ENCODE measurements at places on chromosomes 7 and 10.

- DNase-seq: no peak
Observed at GRCh38 chr7:73847941-73848723, 5.8 kb upstream of the METTL27 start.

GRCh38 chr10:59750155-59750945 is 2.9 kb downstream of the MRLN start:
- DNase-seq: no peak

- DNase-seq: no peak
Observed at GRCh38 chr7:10412422-10413019, 561.2 kb upstream of the PHF14 start.

DNA sequence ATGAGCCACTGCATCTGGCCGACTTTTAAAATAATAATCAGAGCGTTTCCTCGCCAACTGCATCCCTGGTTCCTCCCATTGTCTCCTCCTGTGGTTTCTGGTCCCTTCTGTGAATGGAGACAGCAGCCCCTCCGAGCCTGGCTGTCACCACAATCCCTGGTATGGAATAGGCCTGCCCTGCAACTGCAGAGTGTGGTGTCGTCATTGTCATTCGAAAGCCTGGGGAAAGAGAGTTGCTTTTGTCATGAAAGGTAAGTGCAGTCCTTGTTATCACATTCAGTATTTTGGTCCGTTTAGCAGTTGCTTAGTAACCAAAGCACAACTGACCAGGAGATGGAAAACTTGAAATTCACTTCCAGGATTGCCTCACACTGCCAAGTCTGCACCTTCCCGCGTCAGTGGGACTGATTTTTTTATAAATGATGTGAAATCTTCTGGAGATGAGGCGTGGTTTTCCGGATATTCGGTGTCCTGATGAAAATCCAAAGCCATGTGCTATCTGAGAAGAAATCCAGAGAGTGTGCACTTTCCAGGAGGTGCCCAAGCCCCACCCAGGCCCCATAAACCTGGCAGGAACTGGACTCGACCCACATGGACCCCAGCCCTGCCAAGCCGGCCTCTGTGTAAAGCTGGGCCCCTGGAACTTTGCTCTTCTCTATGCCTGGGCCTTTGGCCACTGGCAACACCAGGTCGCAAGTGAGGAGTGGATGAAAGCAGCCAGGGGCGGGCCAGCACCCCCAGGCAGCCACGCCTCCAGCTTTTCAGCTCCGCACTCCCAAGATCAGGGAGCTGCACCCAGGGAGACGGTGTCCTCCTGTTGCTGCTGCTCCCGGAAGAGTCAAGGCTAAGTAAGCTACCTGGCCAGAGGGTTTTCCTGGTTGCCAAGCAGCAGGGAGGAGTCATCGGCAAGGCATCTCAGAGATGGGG is 133.7 kb upstream of the SH2B2 start:
- DNase-seq: no peak

- DNase-seq: no peak
Observed at GRCh38 chr7:139183878-139184338, 47.1 kb upstream of the UBN2 start.

DNA sequence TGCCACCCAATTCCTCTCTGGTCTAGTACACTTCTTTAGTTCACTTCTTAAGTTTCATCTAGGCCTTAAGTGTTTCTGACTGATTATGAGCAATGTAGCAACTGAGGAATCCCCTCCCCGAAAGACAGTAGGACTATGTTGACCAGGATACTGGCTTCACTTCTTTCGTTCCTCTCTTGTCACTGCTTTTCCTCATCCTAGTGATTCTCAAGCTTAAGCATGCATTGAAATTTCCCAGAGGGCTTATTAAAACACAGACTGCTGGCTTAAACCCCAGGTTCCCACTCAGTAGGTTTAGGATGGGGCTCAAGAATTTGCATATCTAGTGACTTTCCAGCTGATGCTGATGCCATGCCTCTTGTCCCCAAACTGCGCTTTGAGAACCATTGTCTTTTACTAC is 164.6 kb upstream of the WNT16 start:
- DNase-seq: no peak

- no peak for DNase-seq
Observed at GRCh38 chr7:30717181-30717580, 34.8 kb upstream of the INMT start.

DNA sequence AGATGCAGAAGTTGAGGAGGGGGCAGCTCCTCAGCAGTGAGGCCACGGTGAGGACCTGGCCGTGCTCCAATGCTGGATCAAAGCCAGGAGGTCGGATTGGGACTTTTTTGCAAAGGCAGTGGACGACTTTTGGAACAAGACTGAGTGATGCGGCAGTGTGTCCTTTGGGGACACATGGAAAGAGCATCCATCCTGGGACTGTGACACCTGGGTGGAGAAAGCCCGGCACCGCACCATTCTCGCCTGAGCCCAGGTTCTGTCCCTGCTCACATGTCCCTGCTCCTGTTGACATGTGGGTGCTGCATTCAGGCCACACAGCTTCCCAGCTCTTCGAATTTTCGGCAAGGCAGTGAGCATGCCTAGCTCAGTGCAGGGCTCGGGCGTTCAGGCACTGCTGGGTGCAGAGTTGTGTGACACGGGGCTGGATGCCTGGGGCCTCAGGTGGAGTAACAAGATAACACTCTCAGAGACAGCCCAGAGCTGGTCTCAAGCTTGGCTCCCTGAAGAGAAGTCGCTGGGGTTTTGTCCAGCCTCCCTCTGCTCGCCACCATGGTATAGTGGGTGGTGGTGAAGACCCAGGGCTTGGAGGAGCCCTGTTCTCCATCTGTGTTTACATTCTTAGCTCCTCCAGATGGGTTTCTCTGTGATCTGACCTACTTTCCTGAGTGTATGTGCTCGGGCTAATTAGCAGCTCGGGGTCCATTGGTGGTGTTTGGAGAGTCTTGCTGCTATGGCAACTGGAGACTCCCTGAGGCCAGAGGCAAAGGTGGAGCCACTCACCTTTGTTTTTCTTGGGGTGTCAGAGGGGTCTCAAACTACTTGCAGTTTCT is 111.7 kb upstream of the BTBD16 start:
- DNase-seq: no peak

GRCh38 chr10:18216482-18216881 is 76.3 kb downstream of the CACNB2 start:
- DNase-seq: no peak

DNA sequence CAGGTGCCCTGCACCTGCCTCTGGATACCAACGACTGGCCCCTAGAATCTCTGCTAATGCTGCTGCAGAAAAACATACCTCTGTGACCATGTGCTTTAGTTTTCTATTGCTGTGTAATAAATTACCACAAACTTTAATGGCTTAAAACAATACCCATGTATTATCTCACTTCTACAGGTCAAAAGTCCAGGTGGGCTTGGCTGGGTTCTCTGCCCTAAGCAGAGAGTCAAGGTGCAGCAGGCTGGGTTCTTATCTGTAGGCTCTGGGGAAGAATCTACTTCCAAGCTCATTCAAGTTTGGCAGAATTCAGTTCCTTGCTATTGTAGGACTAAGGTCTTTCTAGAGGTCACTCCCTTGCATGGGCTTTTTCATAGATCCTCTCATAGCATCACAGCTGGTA is 52.3 kb downstream of the CCDC71L start:
- no peak for DNase-seq

GRCh38 chr7:2373124-2373556 is 18.5 kb downstream of the EIF3B start:
- no peak for DNase-seq

GRCh38 chr10:119006451-119007210 is 22.9 kb upstream of the NANOS1 start:
- DNase-seq: no peak

All from activated T-cell treated with anti-CD3 and anti-CD28 coated beads for 24 hours (primary cell).